ENCODE measurements at places on chromosomes 3 and 15.

DNA sequence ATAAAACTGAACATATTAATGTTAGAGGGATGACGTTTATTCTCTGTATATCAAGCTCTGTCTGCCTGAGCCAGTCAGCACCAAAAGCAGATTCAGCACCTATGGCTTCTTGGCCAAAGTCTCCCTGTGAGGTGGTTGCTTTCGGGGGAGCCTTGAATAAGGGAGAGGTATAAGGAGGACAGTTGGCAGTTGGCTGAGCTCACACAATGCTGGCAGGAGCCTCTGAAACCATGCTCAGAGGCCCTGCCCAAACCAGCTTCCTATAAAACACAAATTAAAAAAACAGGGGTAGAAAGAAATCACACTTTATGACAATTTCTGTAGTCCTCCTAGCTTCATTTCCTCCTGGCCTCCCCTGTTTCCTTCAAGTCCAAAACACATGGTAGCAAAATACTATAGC, 18.8 kb downstream of the ARHGEF3 start:
- no peak for DNase-seq

GRCh38 chr3:112848196-112848595, 1.5 kb upstream of the CD200R1L start:
- no peak for DNase-seq

- DNase-seq, result no peak
These were observed 126.2 kb upstream of the RASGRP1 start for GRCh38 chr15:38690719-38691332.

DNA sequence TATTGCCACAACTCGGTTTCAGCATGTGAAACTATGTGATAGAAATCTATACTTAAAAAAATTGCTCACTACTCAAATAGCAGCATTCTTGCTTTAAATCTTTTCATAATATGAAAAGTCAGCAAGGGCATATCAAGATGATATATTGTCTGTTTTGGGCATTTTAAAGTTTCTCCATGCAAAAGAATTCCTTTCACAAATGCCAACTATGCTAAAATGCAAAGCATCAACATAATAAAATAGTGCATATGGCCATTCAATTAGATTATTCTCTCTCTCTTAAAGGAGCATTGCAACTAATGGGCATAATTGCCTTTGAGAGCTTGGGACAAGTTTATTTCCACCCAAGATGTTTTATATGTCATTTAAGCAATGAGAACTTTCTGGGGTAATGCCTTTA, 475.1 kb downstream of the ZPLD1 start:
- no peak for DNase-seq

DNA sequence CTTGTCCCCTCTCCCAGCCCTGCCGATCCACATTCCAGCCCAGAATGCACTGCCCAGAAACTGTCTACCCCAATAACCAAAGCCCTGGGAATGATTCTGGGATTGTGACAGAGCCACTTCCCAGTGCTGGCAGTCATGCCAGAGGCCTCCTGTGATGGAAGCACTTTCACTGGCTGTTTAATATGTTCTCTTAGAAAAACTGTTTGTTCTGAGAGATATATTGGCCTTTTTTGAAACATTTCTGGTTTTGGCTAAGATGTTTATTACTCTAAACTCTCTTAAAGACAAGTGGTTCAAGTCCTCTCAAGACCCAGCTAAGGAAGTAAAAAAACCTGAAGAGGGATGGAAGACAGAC, 74.0 kb upstream of the HACD2 start:
- no peak for DNase-seq

DNA sequence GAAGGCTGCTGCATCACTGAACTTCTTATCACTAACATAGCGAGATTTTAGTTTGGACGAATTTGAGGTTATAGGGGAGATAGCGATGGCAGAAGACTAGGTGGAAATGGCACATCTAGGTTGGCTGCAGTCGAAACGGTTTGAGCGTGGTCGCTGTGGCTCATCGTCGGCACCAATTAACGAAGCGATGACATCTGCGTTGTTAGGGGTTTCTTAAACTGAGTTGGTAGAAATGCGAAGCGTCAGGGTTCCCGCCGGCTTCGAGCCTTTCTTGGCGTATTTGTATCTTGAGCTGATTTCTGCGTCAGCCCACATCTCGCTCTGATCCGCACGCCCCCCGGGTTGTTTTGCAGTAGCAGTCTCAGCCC, 319 bp downstream of the LNP1 start:
- no peak for DNase-seq

- no peak for DNase-seq
These were observed 1.3 kb upstream of the AP3B2 start for GRCh38 chr15:82710926-82711490.

DNA sequence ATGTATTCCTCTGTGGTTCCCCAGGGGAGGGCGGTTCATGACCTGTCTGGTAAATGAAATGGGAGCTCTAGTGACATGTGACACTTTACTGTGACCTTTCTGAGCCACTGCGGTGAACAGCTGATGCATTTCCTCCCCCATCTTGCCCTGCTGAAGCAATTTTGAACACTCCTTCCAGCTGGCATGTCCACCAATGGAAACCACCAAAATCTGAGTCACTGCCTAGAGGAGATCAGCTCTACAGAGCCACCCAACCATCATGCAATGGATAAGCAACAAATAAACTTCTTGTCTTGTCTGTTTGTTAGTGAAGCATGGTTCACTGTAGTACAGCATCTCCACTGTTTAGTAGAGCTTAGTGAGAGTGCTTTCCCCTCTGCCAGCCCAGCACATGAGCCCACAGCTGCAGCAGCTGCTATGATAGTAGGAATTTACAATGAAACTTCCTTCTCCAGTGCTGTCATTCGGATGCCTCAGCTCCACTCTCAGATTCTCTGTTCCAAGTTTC, 479.4 kb downstream of the NTRK3 start:
- peak; percentile 84 for DNase-seq

GRCh38 chr3:39445927-39446326, 21.6 kb upstream of the MOBP start:
- DNase-seq, result no peak

DNA sequence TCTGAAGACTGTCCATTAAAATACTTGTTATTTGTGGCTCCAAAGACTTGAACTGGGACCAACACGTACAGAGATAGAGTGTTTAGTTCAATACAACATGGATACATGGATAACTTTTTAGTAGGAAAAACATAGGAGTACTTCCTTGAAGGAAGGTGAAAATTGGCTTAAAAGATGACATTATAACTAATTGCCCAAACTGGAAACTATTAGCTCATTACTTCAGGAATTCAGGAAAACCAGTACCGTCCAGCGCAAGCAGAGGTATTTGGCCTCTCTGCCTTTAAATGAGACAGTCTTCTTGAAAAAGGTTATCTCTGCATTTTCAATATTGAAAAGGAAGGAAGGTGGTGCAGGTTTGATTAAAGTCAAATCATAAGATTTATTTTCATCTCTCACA, 234.5 kb downstream of the IL5RA start:
- no peak for DNase-seq

DNA sequence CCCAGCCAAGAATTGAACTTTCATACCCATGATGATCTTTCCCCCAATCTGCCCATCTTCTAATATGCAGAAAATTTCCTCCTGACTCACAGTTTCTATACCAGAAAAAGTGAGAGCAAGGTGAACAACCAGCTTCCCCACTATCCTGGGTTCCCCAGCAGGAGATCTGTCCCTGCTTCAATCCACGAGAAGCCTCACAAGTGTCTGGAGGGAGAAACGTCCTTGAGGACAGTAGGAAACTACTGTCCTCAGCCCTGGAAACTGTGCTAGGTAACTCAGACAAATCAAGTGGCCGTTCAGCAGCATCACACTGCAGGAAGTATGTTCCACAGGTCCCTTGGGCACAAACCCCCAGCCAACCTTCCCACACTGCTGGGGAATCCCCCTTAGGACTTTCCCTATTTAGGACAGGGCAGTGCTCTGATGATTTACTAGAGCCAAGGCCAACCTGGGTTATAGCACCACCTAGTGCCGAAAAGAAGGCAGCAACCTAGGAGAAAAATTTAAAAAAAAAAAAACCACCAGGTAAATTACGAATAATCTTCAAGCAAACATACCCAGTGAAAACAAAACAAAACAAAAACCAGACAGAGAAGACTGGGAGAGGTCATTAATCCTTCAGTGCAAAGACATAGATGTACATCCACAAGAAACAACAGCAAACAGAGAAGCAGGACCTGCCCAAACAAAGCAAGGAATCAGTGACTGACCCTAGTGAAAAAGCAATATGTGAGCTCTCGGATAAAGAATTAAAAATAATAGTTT, 36.0 kb downstream of the MORC1 start:
- DNase-seq, result peak; percentile 22

DNA sequence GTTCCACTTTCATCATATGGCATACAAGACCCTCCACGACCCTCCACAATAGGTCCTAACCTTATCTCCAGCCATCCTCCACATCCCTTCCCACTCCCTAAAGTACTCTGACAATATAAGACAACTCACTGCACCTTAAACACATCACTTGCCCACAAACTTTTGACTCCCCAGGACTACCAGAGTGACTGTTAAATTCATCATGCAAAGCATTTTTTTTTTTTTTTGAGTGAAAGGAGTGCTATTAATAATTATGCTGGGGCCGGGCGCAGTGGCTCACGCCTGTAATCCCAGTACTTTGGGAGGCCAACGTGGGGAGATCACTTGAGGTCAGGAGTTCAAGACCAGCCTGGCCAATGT, 55.8 kb downstream of the OSBPL10 start:
- DNase-seq, result no peak

All from HS-27A (cell line).